NCI-H460 (cell line): ENCODE measurements at places on chromosomes 1 and 21.

GRCh38 chr1:52343979-52344378 lies 22.0 kb downstream of the CC2D1B start:
- DNase-seq, result no peak

DNA sequence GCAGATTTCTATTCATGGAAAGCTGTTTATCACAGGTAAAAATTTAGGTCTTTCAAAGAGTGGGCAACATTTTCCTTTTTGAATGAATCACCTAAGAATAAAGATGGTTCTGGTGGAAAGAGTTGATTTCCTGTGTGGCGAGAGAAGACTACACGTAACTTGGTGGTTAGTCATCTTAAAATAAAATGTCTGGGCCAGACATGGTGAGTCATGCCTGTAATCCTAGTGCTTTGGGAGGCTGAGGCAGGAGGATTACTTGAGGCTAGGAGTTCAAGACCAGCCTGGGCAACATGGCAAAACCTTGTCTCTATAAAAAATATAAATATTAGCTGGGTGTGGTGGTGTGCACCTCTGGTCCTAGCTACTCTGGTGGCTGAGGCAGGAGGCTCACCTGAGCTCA lies 65.7 kb downstream of the DISP1 start:
- no peak for DNase-seq

DNA sequence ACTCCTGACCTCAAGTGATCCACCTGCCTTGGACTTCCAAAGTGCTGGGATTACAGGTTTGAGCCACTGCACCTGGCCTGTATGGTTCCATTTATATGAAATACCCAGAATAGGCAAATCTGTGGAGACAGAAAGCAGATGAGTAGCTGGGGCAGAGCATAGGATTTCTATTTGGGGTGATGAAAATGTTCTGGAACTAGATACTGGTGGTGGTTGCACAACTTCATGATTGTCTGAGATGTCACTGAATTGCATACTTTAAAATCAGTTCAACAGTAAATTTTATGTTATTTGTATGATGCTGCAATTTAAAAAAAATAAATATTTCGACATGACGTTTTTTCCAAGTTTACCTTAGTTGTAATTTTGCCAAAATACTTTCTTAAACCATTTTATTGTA lies 23.9 kb downstream of the ITSN1 start:
- no peak for DNase-seq

- no peak for DNase-seq
Observed at GRCh38 chr1:181326348-181326747, 157.0 kb upstream of the CACNA1E start.

DNA sequence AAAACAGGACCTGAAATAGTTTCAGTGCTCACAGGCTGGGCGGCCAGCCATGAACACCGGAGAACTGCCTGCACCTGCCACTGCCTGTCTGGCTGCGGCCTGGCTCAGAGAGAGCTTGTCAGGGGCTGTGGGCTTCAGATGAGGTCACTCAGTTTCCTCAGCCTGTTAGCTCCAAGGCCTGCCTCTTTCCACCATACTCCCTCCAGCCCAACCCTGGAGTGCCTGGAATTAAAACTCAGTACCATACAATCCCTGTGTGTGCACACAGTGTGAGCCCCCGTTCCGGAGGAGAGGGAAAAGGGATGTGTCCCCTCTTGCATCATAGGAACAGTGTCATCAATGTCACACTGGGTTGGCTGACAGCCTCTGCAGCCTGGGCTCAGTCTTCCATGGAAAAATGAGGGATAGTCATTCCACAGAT lies 16.2 kb downstream of the CACNA1S start:
- no peak for DNase-seq

DNA sequence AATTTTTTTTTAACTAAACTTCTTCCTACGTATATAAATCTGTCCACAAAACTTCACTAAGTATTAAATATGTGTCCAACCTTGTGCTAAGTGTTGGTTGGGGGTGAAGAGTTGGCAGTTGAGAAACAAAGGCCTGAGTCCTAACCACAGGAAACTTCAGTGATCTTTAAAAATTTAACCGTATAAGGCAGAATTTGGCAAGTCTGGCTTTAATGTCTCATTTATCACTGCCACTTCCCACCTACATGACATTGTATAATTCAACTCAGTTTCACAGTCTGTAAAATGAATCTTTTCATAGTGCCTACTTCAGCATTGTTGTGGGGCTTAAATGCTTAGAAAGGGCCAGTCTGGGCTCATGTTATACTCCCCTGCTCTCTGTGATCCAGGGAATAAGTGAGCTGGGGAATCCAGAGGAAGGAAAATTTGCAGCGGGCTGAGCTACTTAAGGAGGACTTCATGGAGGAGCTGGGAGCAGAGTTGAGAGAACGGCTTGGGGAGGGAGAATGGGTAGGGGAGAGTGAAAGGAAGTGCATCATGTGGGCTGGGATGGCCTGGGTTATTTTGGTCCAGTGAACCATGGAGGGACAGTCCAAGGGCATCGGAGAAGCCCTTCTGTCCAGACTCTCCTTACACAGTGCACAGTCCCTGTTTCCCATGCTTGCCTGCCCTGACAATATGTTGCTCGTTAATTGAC lies 14.5 kb downstream of the IFNAR2 start:
- DNase-seq, result no peak
